Lower leg skin (tissue), 4 donors: ENCODE measurements at places on chromosomes 4 and X. TPM values are rescaled to one million over a fixed set of nuclear protein-coding genes. Genes with fewer than 3 reads are reported as not detected.

DNA sequence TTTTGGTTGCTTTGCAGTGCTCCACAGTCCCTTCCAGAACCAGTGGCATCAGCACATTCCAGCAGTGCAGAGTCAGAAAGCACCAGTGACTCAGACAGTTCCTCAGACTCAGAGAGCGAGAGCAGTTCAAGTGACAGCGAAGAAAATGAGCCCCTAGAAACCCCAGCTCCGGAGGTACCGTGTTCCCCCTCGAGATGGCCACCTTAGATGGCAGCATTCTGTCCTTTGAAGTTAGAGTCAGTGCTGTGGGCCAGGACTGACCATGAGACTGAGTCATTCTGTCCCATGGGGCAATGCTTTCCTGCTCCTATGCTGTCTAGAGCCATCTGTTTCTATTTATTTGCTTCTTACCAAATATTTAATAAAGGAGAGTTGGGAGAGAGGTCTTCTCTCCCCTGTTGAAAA is 112.3 kb downstream of the KLHL8 start:
- no peak for DNase-seq

DNA sequence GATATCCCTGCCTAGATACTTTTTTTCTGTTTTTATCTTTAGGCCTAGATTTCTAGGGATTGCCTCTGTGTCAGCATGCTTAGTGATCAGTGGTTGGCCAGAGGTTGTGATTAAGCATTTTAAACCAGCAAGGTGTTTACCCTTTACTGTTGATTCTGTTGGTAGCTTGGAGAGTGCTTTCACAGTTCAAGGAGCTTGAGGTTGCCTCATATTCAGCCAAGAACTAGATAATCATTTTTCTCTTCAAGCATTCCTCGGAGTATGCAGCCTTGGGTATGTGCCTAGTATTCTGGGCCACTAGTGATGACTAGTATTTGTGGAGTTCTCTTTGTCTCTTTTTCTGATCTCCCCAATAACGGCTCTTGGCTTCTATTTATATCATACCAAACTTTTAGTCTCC is 20.4 kb downstream of the APOOL start:
- DNase-seq = no peak

GRCh38 chr4:159016593-159017024 is 86.3 kb upstream of the RAPGEF2 start:
- DNase-seq = no peak

- no peak for DNase-seq
These were observed 148.6 kb upstream of the NWD2 start for GRCh38 chr4:37095925-37096324.

The PAGE4 gene
- not detected for total RNA-seq
